ENCODE measurements at places on chromosomes 5 and 9.

DNA sequence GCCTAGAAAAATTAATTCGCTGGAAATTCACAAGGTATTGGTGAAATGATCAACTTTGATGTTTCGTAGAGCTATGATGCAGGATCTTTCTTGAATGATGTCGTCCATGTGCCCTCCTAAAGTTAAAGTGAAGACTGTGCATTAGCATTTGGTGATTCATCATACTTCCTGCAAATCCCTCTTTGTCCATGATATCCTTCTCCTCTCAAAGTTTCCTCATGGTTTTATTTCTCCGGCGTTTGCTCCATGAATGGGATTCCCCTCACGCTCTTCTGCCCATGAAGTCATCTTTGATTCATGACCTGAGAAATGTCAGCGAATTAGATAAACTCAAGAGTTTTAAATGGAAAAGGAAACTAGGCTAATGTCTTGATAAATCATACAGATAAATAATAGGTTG is 372.7 kb downstream of the PSAT1 start:
- no peak for DNase-seq

DNA sequence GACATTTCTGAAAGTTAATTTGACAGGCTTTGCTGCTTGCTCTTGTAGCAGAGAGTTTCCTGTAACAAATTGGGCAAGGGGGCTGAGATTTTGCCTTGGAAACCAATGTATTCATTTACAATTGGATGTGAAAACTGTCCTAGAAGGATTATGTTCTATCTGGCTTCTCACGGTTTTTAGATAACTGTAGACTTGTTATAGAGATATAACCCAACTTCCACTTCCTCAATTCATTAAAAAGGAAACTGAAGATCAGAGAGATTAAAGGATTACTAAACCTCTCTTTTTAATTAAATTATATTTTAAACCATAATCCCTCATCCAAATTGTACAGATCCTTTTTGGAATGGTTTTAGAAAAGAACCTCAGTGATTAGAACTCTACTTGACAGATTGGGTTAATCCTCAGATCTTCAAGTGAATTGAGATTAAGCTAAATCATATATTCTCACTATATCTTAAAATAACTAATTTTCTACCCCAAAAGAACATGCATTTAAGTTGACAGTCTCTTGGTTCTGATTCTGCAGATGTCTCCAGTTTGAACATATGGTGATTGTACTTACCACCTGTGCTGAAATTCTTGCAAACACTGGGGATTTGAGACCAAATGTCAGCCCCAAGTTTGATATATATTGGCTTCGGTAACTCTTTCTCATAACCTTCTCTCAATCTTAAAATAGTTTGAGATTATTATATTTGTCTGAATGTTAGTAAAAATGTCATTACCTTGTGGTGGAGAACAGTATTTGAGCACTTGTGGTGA is 130.1 kb upstream of the C9orf72 start:
- DNase-seq, result no peak

DNA sequence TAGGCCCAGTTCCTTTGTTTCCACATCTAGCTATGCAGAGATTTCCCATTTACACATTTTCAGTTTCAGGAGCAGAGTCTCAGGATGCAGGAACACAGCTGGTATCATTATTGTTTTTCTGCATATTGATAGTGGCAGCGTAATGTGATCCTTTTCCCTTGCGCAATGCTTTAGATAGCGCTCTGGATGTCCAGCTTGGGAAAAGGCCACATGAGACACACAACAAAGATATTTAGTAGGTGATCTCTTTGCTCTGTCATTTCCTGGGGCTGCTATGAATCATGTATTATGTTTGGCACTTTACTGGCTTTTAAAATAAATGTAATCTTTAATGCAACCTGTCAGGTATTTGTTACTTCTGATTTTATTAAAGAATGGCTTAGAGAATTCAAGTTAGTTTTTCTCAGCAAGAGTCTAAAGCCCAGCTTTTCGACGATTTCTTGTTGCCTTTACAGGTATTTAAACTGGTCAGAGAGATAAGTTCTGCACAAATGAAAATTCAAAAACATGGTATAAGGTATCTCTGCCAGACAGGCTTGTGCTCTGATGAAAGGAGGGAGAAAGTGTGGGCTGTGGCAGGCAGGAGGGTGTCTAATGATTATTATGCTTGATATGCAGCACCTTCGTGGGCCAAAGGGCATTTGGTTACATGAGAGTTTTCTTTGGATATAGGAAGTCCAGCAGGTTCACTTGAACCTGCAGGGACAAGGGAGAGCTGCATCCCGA is 42.2 kb downstream of the PTTG1 start:
- no peak for DNase-seq

GRCh38 chr5:148474025-148474511 is 90.3 kb downstream of the FBXO38 start:
- no peak for DNase-seq

DNA sequence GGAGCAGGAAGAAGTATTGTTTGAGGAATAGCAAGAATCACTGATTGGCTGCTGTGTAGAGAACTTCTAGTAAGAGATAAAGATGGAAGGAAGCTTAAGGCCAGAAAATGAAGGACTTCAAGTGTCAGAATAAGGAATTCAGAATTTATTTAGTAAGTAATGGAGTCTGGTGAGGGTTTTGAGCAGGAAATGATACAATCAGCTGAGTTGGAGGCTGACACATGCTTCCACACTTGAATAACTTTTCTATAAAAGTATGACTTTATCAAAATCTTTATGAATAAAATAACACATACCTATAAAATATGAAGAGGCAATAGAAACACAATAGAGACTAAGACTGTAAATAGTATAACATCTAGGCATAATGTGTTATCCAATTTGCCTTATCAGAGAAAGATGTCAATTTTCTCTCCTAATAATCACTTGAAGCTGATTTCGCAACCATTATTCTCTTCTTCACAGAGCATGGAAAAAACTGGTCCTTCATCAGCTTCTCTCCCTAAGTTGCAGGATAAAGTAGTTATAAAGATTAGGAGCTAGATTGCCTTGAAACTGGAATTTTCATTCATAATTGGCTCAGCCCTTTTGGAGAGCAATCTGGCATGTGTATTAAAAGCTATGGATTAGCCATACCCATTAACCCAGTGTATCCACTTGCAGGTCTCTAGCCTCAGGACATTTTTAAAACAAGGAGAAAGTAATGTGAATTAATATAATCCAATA is 143.4 kb downstream of the ZNF608 start:
- no peak for DNase-seq

DNA sequence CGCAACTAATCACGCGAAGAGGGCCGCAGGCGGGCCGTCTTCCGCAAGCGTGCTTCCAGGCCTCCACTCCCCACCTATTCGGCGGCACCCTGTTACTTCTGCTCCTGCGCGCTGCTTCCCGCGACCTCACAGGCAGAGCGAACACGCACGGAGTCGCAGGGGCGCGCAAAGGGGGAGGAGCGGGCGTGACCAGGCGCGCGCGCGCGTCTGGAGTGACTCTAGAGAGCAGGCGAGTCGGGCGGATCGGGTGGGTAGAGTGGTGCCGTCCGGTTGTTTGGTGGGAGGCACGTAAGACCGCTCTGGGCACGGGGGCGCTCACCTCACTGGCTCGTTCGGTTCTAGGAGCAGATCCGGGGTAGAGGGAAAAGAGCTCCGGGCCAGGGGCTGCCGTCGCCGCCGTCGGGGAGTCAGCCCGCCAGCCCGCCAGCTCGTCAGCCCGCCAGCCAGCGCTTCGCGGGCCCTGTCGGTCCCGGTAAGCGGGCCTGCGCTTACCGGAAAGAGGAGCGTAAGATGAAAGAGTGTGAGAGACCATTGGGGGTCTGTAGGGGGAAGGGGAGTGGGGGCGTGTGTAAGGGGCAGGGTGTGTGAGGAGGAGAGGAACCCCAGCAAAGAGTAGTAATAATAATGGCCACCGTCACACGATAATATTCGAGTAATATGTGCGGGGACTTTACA is at the start of gene CNOT8:
Gene CNOT8 (plus strand): TSS at position 331 of the 675 bp plus-strand sequence. CDS start 4,652 bp downstream, outside the sequence.
- DNase-seq, result peak; percentile 98

GRCh38 chr9:94951324-94952135 is 225.0 kb downstream of the AOPEP start:
- DNase-seq, result no peak

- DNase-seq, result no peak
Observed at GRCh38 chr9:120737416-120738165, 23.3 kb upstream of the MEGF9 start.

DNA sequence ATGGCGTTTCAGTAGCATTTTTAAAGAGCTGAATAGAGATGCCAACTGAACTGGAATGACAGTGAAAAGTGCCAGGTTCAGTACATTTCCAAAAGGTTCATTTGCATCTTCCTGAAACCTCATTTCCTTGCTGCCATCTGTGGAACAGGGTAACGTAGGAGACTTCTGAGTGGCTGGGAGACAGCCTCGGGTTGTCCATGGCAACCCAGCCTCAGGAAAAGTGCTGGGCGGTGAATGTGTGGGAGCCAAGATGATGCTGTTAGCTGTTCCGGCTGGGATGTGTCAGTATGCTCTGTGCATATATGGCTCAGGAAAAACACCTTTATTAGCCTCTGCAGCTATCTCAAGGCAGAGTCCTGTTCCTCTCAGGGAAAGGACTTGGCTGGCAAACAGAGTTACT is 87.5 kb downstream of the KLHL3 start:
- DNase-seq, result no peak

GRCh38 chr9:81685763-81686613 is 3.4 kb downstream of the TLE1 start:
- peak; percentile 43 for DNase-seq

DNA sequence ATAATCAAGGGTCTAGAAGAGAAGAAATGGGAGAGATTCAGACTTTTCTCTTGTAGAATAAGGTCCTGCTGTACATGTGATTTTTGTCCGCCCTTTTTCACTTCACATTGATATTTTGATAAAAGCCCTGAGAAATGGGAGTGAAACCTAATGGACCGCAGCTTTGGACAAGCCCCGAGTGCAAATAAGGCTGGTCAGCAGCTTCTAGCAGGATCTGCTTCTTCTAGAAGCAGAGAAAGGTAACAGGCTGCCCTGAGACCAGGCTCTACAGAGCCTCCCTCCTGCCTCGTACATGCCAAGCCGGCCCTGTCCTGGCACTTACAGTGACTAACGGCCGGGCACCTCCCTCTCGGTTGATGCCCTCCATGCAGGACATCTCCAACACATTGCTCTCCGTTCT is 33.4 kb downstream of the ACER2 start:
- DNase-seq, result no peak

DNA sequence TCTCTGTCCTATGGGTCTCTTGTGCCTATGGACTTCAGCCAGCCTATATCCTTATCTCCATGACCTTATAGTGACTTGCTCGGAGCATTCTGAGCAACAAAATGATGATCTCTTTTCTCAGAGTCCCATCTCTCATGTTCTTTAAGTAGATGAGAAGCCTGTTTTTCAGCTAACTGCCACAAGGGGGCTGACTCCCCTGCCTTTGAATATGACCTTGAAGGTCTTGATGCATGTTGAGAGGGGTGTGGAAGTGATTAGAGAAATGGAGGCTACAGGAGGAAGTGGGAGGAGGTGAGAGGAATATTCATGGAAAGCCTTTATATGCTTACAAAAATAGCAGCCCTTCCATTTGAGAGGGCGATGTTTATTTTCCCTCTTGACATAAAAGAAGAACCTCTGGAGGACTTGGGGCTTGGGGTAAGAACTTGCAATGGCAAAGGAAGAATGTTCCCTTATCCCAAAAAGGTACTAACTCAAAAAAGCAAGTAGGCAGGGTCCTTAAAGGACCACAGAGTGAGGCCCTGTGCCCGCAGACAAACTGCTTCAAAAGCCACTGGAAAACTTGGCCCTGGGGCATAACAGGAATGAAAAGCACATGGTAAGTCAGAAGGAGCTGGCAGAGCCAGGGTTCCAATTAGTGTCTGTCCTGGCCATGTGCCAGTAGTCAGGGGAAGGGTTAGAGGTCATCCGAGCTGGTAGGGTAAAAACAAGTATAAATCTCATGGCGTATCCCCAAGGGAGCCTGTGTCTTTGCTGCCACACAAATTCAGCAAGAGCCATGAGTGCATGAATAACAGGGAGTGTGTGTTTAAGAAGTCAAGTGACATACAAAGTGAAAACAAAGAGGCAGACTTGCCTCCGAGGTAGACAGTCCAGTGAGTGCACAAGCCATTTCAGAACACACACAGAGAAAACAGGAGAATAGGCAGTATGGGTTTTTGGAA is 39.1 kb downstream of the FGD3 start:
- DNase-seq, result peak; percentile 29

DNA sequence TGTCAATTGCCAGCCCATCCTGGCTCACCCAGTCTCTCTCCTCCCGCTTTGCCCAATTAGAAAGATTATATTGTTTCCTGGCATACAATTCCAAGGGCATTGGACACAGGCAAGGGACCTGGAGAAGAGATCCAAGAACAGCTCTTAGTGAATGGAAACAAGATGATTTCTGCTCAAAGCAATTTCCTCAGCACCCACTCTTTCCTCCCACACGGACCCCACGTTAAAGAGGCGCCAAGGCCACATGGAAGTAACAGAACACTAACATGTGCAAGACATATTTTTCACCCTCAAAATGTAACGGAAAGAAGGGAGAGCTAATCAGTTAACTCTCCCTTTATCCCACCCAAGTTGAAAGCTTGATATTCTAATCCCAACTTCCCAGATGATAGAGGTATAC is 111.2 kb downstream of the LHFPL2 start:
- no peak for DNase-seq

DNA sequence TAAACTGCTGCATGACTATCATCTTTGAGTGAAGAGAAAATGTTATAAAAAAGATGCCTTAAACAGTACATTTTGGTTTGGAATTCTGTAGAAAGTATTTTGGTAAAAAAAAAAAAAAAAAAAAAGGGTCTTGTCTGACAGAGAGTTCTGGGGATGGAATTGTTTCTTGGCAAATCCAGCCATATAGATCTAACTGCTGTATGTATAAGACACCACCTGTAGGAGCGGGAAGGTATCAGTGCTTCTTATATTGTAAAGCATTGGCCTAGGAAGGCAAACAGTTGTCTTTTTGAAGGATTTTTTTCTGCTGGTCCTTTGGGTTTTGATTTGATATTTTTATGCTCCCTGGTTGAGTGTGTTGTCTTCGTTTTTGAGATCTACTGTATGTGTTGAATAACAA is 2.8 kb downstream of the PURA start:
- no peak for DNase-seq

DNA sequence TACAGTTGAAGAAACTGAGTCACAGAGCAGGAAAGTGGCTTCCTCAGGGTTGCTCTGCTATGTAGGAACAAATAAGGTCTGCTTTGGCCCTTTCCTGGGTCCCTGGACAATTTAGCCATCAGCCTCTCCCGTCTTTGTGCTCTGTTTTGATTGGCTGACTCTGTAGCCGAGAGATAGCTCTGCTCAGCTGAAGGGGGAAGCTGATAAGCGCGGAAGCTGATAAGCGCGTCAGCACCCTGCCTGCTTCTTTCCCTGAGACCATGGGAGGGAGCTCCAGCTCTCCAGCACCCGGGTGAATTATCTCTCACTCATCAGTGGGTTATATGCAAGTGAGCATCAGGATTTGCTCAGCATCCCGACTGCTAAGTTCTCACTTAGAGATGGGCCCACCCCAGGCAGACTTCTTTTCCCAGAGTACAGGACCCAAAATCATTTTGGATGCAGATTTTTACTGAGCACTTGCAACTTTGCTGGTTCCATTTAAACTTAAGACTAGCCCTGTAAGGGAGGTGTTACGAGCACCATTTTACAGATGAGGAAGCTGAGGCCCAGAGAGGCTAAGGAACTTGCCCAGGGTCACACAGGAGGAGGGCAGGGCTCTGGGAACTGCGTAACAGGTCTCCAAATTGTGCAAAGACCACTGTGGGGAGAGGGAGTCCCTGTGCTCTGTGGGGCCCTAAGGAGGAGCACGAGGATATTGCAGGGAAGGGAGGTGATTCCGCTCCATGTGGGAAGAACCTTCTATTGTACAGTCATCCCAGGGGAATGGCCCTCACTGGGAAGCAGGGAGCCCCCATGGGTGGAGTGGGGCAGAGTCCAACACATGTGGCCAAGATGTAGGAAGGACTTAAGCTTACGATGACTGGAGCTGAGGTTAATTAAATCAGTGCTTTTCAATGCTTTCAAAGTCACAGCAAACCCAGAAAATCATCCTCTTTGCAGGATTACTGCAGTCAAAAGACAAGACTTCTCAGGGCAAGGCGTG is 83.7 kb upstream of the ORM1 start:
- DNase-seq, result peak; percentile 88

Data from erythroblast (primary cell).